ENCODE measurements at places on chromosomes 6 and 20. TPM values are rescaled to one million over a fixed set of nuclear protein-coding genes. Genes with fewer than 3 reads are reported as not detected.

GRCh38 chr20:46550461-46550860, at the start of gene OCSTAMP:
OCSTAMP (minus strand) TSS chr20:46550654; CDS start chr20:46550560, 94 bp downstream.
- no peak for DNase-seq

DNA sequence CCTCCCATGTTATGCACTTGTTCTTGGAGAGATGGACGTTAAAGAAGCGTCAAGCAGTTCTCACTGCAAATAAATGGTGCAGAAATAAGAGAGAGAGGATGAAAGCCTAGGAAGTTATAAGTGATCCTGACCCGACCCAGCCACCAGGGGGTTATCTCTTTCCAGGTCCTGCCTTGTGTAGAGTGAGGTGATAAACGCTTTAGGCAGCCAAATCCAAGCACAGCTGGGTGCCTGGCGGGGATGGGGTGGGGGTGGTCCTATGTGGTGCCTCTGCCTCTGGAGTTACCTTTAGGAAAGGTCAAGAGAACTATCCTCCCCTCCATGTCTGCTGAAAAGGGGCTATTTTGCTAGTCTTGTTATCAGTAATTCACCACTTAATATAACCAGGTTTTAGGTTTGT, 9.2 kb upstream of the TFAP2A start:
- no peak for DNase-seq

DNA sequence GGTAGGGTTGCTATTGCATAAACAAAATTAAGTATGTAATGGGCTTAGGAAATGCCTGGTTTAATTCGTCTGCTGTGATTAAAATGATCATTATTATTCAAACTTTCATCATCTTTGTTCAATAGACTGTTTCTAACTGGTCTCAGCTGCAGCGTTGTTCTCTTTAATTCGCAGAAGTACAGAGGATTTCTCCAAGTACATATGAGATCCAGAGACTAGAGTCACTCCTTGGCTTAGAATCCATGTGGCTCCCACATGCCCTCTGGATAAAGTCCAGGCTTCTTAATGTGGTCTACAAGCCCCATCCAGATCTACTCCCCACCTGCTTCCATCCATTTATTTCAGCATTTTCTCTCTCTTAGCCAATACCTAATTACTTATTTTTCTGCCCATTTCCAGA, 1.1 kb upstream of the ZBTB24 start:
- no peak for DNase-seq

DNA sequence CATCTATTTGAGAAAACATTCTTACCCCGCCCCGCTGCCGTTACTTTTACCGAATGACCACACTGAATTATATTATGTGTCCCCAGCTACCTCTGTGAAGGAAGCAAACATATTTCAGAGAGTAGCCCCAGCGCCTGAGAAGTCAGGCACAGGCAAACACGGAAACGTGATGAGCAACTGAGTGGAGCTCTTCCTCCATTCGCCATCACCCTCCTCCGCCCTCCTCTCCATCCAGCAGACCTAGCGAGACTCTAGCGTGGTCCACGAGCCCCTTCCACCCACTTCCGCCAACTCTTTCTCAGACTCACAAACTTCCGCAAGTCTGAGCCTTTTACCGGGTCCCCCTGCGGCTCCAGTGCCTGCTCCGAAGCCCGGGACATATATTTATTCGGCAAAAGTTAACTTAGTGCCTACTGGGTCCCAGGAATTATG, 582 bp downstream of the SNRPB start:
- peak; percentile 61 for DNase-seq

- DNase-seq = no peak
These were observed 31.8 kb upstream of the DAAM2 start for GRCh38 chr6:39760226-39760952.

- DNase-seq = no peak
These were observed 15.6 kb upstream of the ISM1 start for GRCh38 chr20:13205425-13205824.

GRCh38 chr6:158639056-158639455, 5.5 kb downstream of the DYNLT1 start:
- DNase-seq = no peak

DNA sequence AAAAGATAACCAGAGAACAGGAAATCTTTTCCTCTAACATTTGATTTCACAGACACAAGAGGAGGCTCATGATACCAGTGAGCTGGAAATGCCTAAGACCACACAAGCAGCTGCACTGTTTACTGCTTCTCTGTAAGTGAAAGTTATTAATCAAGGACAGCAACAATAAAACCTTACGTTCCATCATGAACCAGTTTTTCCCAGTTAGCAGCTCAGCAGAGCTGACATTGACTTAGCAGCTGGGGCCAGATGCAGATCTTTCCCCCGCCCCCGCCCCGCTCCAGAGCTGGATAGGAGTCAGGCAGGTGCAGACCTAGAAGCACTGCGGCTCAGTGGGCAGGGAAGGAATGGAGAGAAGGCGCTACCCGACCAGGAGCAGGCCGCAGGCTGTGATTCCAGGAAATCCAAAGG, 275.2 kb downstream of the GMDS start:
- DNase-seq = no peak

GRCh38 chr20:63553933-63554290, at the start of gene FNDC11:
FNDC11 (plus strand) TSS chr20:63554159; CDS start chr20:63555664, 1,505 bp downstream.
- peak; percentile 62 for DNase-seq

- DNase-seq = no peak
These were observed 166.1 kb upstream of the AKAP12 start for GRCh38 chr6:151073701-151074100.

- DNase-seq = no peak
These were observed 703.6 kb upstream of the SLC35B3 start for GRCh38 chr6:9138936-9139335.

- no peak for DNase-seq
These were observed 70.6 kb upstream of the TCF21 start for GRCh38 chr6:133818320-133818719.

EPPIN gene
- not detected for total RNA-seq

PBX2 gene
- total RNA-seq = 56.9 TPM

DEFB113 gene
- total RNA-seq = not detected

TP53TG5 gene
- total RNA-seq = 0.40 TPM

HSPA12B gene
- not detected for total RNA-seq

MAS1 gene
- not detected for total RNA-seq

ACTL10 gene
- total RNA-seq = 4.1 TPM

RSPH3 gene
- 3.3 TPM for total RNA-seq

SLPI gene
- not detected for total RNA-seq

PCK1 gene
- total RNA-seq = not detected

Data from activated naive CD8-positive, alpha-beta T cell treated with anti-CD3 and anti-CD28 coated beads for 36 hours (primary cell).